NCI-H524 (cell line): ENCODE measurements at places on chromosomes 16 and 17.

DNA sequence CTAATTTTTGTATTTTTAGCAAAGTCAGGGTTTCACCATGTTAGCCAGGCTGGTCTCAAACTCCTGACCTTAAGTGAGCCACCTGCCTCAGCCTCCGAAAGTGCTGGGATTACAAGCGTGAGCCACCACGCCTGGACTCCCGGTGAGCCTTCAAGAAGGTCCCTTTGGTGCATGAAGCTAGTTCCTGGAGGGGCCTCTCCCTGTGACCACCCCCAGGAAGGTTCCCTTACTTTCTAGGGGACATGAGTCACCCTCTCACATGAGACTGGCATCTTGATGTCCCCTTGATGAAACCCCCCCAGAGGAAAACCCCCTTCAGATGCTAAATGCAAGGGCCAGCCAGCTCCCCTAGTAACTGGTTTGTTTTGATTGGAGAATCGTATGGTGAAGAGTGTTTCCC lies 12.8 kb downstream of the CARHSP1 start:
- no peak for DNase-seq

DNA sequence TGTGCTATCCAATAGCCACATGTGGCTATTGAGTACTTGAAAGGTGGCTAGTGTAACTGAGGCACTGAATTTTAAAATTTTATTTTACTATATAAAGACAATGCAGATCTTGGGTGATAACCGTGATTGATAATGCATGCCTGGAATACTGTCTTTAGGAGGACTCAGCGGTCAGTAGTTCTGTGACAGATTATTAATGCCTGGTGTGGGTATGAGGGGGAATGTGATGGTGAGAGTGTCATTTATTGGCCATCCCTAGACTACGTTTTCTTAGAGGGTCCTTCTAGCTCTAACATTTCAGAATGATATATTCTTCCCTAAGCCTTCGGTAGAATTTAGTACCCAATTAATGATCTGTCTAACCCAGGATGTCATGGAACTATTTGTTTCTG lies 157.6 kb downstream of the CPPED1 start:
- DNase-seq: no peak

- DNase-seq: no peak
These were observed 8.5 kb downstream of the TIMM22 start for GRCh38 chr17:1005361-1005946.

DNA sequence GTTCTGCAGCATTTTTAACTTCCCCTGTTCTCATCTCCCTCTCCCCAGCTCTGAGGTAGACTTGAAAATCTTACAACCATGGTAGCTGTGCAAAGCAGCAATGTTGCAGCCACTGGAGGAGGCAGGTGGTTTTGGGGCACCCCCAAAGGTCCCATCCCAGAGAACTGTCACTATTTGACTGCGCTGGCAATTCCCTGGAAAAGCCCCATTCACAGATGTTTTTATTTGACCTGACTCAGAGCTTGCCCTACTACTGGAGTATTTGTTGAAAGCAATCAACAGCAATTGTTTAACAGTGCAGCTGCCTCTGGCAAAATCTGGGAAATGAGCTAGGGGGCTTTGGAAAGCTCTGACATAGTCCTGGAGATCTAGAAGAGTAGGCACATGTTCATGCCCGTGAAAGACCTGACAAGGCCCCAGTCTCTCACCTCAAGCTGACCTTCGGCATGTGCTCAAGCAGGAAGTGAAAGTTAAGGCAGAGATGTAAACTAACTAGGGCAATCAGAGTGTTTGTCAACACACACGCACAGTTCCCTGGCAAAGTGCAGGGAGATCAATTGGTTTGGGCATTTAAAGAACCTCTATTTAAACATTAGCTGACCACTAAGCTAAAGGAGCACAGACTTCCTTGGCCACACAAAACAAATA lies 19.7 kb upstream of the PIK3R5 start:
- no peak for DNase-seq

- no peak for DNase-seq
These were observed 76.0 kb downstream of the METRNL start for GRCh38 chr17:83155128-83156121.

GRCh38 chr17:68850749-68851510 lies 104.3 kb downstream of the ABCA8 start:
- DNase-seq: no peak

- DNase-seq: no peak
These were observed 203.4 kb upstream of the FOXF1 start for GRCh38 chr16:86306811-86307513.

DNA sequence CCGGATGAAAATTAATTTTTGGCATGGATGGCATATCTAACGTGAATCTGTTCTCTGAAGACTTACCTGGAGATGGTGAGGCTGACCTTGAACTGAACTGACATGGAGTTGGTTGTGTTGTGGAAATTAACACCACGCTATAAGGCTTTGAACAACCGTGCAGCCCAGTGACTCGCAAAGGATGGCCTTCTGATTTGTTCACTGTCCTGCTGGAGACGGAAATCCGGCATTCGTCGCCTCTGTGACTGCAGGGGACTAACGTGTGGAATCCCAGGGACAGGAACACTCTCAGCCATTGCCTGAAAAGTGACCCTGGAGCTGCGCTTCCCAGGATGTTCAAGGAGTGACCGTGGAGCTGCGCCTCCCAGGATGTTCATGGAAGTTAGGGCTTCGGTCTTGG lies 100.3 kb downstream of the NPIPB11 start:
- no peak for DNase-seq
